ENCODE measurements at places on chromosomes 4 and X. TPM values are rescaled to one million over a fixed set of nuclear protein-coding genes. Genes with fewer than 3 reads are reported as not detected.
A peak's percentile ranks its signal among the peaks of the same experiment; 100 is the strongest.

The CT83 gene
- not detected for total RNA-seq

- peak; percentile 10 for DNase-seq
Observed at GRCh38 chr4:7427831-7428260, 6.9 kb downstream of the PSAPL1 start.

GRCh38 chr4:4428966-4429875 is 42.3 kb downstream of the NSG1 start:
- no peak for DNase-seq

The ADRA2C gene
- total RNA-seq: 0.84 TPM

GRCh38 chr4:155025762-155026457 is 182.5 kb upstream of the NPY2R start:
- DNase-seq: peak; percentile 75

The ETDB gene
- not detected for total RNA-seq

The RHOXF2B gene
- not detected for total RNA-seq

GRCh38 chrX:148416142-148416541 is 84.3 kb upstream of the AFF2 start:
- DNase-seq: no peak

The IL21 gene
- not detected for total RNA-seq

- DNase-seq: no peak
Observed at GRCh38 chr4:107304699-107305286, 268.7 kb upstream of the DKK2 start.

GRCh38 chr4:1033840-1034551 is 22.6 kb downstream of the FGFRL1 start:
- no peak for DNase-seq

GRCh38 chr4:83276299-83277040 is 8.1 kb downstream of the COQ2 start:
- DNase-seq: no peak

GRCh38 chrX:70525733-70526132 is 81.1 kb downstream of the DLG3 start:
- no peak for DNase-seq

DNA sequence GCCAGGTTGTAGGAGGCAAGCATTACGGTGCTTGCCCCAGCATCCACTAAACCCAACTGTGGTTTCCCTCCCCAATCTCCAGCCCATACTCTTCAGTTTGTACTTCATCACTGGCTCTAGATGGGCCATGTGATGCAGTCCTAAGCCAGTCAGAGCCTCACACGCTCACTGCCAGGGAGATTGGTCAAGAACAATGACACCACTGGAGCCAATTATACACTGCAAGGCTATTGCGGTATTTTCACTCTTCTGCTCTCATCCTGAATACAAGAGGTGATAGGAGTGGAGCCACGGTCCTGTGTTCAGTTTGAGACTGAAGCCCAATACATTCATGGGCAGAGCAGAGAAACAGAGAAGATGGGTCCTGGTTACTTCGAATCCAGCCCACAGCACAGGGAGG is 58.4 kb downstream of the SEPSECS start:
- DNase-seq: no peak

All from left colon (tissue), 2 donors.